ENCODE measurements at places on chromosomes 3 and 15. TPM values are rescaled to one million over a fixed set of nuclear protein-coding genes. Genes with fewer than 3 reads are reported as not detected.

Gene STRC
- not detected for total RNA-seq

Gene HTD2
- total RNA-seq: 14.9 TPM

Gene ZBTB47
- total RNA-seq: 90.5 TPM

Gene SLC24A1
- total RNA-seq: 1.7 TPM

DNA sequence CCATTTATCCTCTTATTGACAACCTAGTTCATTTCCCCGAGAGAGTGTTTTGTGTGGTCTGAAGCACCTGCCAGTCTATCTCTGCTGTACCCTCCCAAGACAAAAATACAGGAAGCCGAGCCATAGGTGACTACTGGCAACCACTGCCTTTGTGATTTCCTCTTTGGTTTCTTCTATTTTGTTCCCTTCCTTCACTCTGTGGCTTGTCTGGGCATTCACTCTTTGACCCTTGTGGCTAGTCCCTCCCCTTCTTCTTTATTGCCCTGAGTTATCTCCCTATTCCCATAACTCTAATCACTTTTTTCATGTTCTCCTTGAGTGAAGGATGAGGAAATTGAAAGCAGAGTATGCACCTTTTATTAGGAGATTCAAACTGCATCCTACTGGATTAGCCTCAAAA lies at the start of gene ADGRG7:
ADGRG7 (plus strand) TSS at position 297 of the 400 bp plus-strand sequence. CDS start 256 bp downstream, outside the sequence.
- DNase-seq: no peak

GRCh38 chr15:71476823-71477222 lies 333.5 kb upstream of the NR2E3 start:
- no peak for DNase-seq

GRCh38 chr3:178900029-178900646 lies 171.5 kb downstream of the ZMAT3 start:
- DNase-seq: no peak

- DNase-seq: no peak
These were observed 529.6 kb downstream of the AGBL1 start for GRCh38 chr15:86609275-86609674.
